NCI-H510A treated with DMSO at 0.1 percent for 48 hours (cell line): ENCODE measurements at places on chromosomes 2 and 18.

- DNase-seq, result no peak
These were observed 50.5 kb upstream of the NT5C1B start for GRCh38 chr2:18639756-18640453.

DNA sequence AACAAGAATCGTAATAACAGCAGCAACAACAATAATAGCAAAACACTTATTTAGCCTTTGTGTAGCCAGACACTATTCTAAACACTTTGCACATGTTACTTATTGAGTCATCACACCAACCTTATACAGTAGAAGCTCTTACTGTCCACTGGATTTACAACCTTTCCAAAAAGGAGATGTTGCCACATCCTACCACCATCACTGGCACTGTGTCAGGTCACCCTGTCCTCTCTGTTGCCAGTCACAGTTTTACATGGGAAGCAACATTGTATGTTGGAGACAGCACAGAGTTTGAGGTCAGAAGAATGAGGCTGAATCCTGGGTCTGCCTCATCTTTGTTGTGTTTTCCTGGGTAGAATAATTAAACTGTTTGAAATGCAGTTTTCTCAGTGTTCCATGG is 201.4 kb upstream of the EPAS1 start:
- no peak for DNase-seq

DNA sequence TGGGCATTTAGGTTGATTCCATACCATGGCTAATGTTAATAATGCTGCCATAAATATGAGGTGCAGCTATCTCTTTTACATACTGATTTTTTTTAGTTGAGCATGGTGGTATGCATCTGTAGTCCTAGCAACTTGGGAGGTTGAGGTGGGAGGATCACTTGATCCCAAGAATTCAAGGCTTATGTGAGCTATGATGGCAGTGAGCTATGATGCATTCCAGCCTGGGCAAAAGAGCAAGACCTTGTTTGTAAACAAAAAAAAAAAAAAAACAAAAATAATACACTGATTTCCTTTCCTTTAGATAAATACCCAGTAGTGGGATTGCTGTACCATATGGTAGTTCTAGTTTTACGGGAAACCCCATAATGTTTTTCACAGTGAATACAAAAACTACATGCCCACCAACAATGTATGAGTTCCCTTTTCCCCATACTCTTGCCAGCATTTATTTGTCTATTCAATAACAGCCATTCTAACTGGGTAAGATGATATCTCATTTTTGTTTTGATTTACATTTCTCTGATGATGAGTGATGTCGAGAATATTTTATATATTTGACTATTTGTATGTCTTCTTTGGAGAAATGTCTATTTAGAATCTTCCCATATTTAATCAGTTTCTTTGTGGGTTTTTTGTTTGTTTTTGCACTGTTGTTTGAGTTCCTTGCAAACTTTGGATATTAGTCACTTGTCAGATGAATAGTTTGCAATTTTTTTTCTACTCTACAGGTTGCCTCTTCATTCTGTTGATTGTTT is 281.0 kb upstream of the KYNU start:
- DNase-seq, result no peak

DNA sequence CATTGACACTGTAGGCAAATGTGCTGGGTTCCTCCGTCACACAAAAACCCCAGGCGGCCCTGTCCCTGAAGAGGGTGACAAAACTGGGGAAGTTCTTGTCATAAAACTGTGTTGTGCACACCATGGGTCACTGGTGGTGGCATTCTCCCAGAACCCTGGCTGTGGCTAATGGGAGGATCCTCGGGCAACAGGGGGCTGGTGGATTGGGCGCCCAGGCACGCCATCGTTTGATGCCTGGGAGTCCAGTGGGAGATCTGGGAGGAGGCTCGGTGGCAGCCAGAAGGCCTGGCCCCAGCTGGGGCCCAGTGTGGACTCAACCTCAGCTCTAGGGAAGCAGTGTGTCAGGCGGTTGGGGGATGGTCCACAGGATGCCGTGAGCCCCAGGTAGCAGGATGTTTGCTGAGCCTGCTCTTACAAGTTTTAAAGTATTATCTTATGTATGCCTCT is 140.7 kb downstream of the ACOXL start:
- peak; percentile 43 for DNase-seq

DNA sequence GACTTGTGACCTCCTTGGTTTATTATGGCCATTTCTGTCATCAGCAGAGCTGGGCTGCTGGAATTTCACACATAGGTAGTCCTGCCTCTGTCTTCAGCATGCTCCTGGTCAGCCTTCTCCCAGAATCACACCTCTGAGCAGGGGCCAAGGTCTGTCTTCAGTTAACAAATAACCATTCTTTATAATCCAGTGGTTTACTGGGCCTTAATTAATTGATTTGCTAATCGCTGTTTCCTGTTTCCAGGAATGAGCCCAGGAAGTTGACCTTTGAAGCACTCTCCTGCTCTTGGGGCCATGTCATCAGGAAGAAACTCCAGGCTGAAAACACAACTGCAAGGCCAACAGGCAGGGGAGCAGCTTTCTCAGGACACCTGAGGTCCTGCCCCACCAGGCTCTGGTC is 278.5 kb downstream of the SRBD1 start:
- no peak for DNase-seq

DNA sequence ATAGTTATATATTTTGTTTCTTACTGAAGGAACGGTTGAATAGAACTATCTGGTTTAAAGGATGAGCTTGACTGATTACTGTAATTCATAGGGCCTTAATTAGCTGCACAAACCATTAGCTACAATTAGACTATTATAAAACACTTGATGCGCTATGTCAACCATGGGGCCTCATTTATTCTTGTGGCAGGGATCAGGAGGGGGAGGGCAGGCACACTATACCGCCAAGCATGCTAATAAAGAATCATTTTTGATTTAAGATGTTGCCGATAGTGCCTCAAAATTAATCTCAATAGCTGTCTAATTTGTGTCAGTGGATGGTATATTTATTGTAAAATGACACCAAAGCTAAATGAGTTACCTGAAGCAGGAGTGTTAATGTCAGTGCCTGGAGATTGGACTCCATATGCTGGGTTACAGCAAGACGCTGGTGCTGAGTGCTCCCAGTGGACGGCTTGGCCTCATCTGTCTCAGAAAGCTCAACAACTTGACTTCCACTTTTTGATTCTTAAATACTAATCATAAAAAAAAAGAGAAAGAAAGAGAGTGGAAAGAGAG is 1007.0 kb upstream of the CELF4 start:
- peak; percentile 61 for DNase-seq

GRCh38 chr18:35740656-35741055 is 159.1 kb downstream of the GALNT1 start:
- DNase-seq, result no peak

GRCh38 chr2:137838255-137839092 is 125.8 kb upstream of the HNMT start:
- peak; percentile 38 for DNase-seq

GRCh38 chr2:68721482-68722101 is 13.0 kb upstream of the ARHGAP25 start:
- DNase-seq, result peak; percentile 18

- DNase-seq, result peak; percentile 70
These were observed 101.9 kb downstream of the ACTR2 start for GRCh38 chr2:65329525-65329924.

- DNase-seq, result no peak
These were observed 94.5 kb upstream of the FN1 start for GRCh38 chr2:215530191-215530968.

DNA sequence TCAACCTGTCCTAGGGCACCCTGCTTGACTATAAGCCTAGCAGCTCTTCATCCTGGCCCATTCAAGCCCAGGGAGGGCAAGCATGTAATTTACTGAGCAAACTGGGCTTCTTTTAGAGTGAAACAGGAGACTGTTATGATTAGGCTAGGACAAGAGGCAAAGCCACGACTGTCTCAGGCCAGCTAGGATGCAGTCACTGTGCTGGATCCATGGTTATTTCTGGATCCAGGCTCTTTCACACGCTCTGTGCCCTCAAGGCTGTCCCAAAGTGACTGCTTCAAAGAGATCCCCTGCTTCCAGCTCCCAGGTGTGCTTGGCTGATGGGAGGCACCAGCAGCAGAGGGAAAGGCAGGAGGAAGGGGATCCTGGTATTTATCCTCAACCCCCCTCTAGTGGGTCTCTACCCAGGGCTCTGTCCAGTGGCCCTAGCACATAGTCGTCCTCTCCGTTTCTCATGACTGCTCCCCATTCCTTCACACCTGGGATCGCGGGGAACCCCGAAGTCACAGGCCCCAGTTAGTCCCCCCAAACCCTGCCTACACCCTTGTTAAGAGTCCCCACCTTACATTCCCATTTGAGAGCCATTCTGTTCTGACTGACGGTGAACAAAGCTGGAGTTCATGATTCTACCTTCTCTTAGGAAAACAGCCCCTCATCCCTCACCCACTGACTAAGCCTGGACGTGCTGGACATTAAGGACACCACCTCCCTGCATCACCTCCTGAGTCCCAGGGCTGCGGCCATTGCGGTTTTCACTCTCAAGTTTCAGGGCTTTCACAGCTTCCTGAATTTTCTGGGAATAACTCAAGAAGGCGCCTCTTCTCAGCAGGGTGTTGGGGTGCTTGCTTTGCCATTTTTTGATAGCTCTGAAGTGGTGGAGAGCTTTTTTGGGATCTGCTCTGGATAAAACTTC is 63.2 kb downstream of the POLR1A start:
- DNase-seq, result no peak

GRCh38 chr2:62660582-62661262 is 44.8 kb upstream of the EHBP1 start:
- no peak for DNase-seq

DNA sequence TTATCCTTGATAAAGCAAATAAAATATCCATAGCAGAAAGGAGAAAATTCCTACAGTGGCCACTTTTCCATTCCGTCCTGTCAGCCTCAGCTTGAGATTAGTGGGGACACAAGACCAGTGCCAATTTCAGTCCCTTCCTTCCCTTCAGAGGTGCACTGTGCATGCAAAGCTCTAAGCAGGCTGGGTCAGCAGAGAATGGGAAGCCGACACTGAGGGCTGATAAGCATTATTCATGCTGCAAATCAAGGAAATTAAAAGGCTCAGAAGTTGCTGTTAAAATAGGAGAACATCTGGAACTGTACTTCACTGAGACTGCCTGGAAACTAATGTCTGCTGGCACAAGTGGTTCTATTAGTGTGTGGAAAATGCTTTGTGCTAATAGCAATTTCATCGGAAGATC is 534.3 kb downstream of the ADCYAP1 start:
- no peak for DNase-seq

DNA sequence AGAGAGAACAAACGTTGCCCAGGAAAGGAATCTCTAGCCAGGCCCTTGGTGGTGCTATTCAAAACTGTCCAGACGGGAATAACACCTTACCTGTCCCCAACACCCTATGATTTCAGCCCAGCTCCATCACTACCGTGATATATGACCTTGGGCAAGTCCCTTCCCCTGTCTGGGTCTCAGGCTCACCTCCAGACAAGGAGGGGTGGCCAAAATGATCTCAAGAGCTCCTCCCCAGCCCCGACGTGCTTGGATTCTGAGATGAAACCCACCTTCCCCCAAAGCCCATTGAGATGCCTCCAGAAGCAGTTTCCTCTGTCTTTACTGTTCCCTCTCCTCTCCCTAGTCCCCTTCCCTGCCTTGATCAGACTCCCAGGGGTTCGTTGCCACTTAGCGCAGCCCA is 1.5 kb downstream of the KCNK3 start:
- no peak for DNase-seq

GRCh38 chr2:134271758-134272157 is 17.9 kb downstream of the MGAT5 start:
- DNase-seq, result no peak

GRCh38 chr18:49178736-49179135 is 228.0 kb upstream of the SMAD7 start:
- no peak for DNase-seq

DNA sequence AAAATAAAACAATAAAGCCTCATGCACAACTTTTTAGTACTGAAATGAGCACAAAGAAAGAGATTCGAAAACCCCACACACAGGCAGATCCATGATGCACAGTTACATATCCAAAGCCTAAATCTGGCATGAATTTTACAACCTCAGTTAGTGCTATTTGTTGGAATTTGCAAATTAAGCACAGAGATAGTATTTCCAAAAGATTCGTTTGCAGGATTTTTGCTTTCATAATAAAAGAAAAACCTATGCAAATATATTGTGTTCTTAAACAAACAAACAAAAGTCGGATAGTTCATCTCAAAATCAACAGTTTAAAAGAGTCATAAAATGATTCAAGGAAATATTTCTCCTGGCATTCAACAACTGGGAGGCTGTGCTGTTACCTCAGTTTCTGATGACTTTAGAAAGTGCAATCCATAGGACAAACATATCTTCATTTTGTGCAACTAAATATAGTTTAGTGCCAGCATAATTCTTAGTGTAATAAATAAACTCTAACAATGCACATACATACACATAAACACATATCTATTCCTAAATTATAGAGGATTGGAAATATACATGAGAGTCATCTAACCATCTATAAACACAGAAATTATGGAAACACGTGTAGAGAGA is 10.8 kb downstream of the PAX3 start:
- no peak for DNase-seq

- DNase-seq, result no peak
These were observed 35.8 kb upstream of the AFF3 start for GRCh38 chr2:100178085-100178788.

DNA sequence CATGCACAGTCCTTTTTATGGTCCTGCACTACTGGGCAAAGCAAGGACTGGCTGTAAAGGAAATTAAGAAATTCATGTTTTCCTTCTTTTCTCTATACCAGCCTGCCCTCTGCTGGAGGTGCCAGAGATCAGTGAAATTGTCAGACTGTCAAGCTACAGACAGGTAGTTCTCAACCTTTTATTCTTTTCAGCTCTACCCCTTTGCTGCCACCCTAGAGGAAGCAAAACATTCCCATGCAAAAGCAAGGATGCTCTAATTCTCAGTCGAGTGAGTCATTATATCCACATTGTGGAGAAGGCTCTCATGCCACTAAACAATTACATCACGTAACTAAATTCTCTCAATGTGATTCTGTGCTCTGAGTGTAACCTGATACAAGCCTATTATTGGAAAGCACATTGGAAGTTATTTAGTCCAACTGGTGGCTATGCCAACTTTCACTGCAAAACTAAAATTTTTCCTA is 25.0 kb upstream of the RAPGEF4 start:
- peak; percentile 96 for DNase-seq

- DNase-seq, result no peak
These were observed 35.4 kb downstream of the TMX3 start for GRCh38 chr18:68679528-68679927.

GRCh38 chr2:237724811-237725478 is 73.6 kb upstream of the RBM44 start:
- DNase-seq, result peak; percentile 89

- no peak for DNase-seq
These were observed 102.4 kb downstream of the TRIB2 start for GRCh38 chr2:12819103-12819475.

GRCh38 chr2:184346338-184346862 is 251.9 kb upstream of the ZNF804A start:
- no peak for DNase-seq

- peak; percentile 46 for DNase-seq
These were observed 1693.4 kb upstream of the SLC39A10 start for GRCh38 chr2:193963472-193964119.

- no peak for DNase-seq
These were observed 31.7 kb upstream of the SOS1 start for GRCh38 chr2:39152504-39152903.

- no peak for DNase-seq
These were observed 56.7 kb downstream of the COL4A3 start for GRCh38 chr2:227221120-227221519.

GRCh38 chr18:22210311-22210754 is 40.9 kb downstream of the GATA6 start:
- no peak for DNase-seq
